H1 (cell line): ENCODE measurements at places on chromosomes 7 and 10.

DNA sequence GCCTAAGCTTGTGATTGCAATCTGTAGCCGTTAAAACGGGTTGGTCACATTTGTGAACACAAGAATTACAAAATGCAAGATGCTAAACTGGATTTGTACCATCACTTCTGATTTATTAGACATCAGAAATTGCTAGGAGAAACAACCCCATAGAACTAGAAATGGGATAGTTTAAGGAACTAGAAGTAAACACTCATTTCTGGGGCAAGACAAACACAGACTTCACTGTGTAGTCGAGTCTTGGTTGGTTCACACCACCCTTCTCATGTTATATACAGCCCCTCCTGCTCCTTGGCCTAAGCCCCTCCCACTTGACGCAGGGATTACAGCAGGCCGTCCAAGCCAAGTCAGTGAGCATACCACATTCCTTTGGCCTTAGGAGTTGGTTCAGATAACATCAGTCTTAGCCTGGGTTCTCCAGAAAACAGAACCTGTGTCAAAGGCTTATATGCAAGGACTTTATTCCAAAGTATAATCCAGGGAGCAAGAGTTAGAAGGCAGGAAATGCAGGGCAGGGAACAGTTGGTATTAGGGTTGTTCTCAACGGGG, 2.0 kb upstream of the NRAP start:
- no peak for DNase-seq

GRCh38 chr10:129921801-129922597, 42.1 kb downstream of the EBF3 start:
- DNase-seq, result no peak

DNA sequence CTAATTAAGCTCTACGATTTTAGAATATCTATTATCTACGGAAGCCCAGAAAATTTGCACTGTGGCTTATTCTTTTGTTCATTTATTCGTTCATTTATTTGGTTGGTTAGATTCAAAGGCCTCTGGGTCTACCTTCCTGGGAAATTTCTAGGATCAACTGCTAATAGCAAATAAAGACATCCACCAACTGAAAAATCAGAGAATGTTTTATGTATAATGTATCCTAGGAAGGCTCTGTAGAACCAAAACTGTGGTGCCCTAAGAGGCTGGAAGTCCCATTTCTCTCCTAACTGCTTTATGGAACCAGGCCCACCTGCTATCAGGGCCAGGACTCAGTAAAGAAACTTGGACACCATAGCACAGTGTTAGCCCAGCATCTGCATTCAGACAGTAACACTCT, 923.4 kb upstream of the AUTS2 start:
- DNase-seq, result no peak

DNA sequence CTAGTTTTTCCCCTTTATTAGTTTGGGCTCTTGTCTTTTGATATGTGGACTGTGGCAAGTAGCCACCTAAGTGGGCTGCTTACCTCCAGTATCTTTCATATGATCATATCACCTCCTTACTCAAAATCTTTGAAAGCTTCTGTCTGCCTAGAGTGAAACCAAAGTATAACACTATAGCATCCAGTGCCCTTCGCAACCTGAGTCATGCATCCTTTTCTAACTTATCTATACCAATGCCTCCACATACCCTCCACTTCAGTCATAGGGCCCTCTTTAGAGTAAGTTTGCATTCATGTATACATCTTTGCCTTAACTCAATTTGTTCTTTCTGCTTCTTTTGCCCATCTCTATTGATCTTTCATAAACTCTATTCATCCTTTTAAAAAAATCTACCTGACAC, 15.7 kb upstream of the MACC1 start:
- no peak for DNase-seq

GRCh38 chr10:132385389-132385667, 11.7 kb upstream of the PWWP2B start:
- no peak for DNase-seq

GRCh38 chr7:30596014-30596641, 1.4 kb downstream of the GARS1 start:
- no peak for DNase-seq

GRCh38 chr7:91435381-91436059, 171.3 kb downstream of the FZD1 start:
- DNase-seq, result no peak

DNA sequence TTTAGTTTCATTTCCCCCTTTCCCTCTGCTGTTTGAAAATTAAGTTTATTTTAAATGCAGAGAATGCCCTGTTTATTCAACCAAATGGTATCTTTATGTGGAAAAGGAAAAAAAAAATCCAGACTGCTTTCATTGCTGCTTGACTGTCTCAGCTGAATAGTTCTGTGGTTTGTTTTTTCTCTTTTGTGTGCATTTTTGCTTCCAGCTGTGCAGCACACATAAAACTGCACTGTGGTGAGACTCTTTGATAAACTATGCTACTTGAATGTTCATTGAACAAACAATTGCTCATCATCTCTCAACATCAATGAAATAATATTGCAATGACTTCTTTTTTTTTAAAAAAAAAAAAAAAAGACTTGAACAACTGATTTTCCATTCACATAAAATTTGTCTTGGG, 78.6 kb upstream of the GLI3 start:
- DNase-seq, result no peak

- no peak for DNase-seq
Measured at GRCh38 chr7:116933465-116933864, 19.8 kb upstream of the ST7 start.

DNA sequence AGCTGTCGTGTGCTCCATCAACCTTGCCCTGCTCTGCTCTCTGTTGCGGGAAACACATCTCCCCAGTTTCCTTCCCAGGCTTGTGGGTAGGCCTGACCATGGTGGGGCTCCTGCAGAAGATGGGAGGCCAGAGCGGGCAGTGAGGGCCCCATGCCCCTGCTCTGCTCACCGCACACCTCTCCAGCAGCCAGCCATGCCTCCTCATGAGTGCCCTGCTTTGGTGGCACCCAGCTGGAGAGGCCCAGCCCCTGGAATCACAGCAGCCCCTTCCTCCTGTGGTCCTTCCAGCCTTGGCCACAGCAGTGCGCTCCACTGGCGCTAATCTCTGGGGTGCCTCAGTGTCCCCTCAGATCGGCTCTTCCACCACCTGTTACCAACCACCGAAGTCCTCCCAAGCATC, 4.2 kb upstream of the OPN4 start:
- no peak for DNase-seq

DNA sequence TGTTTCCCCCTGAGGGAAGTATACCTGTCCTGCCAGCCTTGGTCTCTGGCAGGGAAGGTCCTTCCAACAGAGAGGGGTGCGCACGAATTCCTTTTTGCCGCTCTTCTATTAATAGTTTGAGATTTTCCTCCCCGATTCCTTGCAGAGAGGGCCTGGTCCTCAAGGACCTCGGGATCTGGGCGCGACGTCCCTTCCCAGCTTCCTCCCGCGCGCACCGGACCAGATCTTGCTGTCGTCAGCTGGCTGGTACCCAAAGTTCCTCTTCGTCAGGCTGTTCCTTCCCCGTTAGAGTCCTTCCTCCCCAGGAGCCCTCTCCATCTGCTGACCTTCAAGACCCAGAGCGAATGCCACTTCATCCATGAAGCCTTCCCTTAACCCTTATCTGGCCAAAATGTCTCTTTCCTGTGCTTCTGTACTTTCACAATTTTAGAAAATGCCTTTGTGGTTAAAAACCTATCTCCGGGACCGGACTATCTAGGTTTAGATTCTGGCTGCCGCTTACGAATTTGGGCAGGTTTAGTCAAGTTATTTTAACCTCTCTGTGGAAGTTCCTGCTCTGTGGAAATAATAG, 851 bp upstream of the GOT1 start:
- no peak for DNase-seq

DNA sequence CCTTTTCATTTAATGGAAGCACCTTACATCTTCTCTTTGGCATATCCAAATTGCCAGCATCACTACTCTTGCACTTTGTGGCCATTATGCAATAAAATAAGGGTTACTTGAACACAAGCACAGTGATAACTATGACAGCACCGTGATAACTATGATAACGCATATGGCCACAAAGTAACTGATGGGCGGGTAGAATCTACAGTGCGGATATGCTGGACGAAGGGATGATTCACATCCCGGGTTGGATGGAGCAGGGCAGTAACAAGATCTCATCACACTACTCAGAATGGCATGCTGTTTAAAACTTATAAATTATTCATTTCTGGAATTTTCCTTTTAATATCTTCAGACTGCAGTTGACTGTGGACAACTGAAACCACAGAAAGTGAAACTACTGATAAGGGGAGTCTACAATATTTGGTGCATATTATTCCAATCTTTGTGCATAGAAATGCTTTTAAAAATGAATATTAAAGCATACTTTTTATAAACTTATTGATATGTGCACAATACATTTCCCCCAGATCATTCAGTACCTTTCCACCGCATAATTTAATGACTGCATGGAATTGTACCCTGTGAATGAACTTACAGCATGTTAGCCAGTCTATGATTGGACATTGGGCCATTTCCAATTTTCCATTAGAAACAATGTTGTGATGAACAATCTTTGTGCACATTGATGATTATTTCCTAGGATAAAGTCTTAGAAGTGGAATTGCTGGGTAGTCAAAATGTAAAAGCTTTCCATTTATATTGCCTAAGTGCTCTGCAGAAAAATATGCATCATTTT, 136.4 kb downstream of the WNT2 start:
- DNase-seq, result no peak

GRCh38 chr10:126629925-126630624, 40.4 kb downstream of the C10orf90 start:
- no peak for DNase-seq

DNA sequence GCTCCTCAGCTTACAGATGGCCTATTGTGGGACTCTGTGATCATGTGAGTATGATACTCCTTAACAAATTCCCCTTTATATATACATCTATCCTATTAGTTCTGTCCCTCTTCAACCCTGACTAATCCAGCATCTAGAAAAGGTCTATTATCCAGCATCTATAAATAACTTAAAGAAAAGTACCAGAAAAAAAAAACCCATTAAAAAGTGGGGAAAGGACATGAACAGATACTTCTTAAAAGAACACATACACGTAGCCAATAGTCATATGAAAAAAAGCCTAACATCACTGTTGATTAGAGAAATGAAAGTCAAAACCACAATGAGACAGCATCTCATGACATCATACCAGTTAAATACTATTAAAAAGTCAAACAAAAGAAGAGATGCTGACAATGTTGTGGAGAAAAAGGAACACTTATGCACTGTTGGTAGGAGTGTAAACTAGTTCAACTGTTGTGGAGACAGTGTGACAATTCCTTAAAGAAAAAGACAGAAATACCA, 549.5 kb upstream of the GRM3 start:
- DNase-seq, result no peak

DNA sequence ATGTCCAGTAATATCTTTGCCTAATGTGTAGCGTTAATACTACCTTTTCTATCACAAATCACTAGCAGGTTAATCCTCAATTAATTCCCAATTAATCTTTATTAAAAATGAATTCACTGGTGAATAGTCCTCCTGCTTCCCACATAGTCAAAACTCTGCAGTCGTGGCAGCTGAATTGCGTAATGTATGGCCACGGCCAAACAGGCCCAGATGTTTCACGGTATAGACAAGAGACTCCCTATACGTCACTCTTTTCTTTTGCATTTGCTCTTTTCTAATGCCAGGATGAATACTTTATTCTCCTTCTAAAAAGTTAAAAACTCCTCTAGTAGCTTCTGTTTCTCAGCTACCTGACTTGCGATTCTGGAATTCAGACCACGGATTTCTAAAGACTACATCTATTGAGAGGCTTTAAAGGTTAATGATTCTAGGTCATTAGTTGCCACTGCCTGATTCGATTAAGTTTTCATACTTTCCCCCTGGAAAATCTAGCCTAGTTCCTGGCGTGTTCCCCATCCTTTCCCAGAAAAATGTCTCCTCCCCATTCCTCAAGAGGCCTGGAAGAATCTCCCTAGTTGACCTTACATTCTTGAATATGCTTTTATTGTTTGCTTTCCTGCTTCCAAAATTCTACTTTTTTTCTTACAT, 16.9 kb downstream of the MEOX2 start:
- no peak for DNase-seq

DNA sequence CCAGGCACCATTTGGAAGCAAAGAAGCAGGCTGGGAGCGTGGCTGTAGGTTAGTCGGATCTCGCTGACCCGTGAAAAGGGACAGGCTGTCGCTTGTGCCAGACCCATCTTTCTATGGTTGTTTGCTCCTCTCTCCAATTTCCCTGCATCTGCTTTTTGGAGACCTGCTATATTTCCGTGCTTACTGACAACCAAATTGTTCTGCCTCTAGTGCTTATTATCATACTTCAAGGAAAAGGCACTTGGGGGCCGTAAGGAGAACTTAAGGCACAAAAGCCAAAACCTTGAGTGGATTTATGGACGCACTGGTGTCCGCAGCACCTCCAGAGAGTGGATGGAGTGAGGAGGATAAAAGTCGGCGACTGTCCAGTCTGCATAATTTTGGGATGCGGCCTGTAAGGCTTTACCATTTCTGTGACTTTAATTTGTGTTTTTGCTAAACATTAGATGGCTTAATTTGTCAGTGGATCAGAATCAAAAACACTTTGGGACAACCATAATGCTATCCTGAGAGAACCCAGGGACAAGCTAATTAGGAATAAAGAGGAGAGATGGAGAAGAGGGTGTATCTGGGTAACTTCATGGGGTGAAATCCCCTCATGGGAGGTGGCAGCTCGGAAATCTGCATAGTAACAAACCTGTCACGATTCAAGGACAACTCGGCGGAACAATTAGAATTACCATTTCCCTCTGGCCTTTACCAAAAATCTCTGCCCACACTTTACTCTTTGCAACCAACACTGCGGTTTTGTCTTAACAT, 206.7 kb downstream of the HDAC9 start:
- DNase-seq, result no peak

DNA sequence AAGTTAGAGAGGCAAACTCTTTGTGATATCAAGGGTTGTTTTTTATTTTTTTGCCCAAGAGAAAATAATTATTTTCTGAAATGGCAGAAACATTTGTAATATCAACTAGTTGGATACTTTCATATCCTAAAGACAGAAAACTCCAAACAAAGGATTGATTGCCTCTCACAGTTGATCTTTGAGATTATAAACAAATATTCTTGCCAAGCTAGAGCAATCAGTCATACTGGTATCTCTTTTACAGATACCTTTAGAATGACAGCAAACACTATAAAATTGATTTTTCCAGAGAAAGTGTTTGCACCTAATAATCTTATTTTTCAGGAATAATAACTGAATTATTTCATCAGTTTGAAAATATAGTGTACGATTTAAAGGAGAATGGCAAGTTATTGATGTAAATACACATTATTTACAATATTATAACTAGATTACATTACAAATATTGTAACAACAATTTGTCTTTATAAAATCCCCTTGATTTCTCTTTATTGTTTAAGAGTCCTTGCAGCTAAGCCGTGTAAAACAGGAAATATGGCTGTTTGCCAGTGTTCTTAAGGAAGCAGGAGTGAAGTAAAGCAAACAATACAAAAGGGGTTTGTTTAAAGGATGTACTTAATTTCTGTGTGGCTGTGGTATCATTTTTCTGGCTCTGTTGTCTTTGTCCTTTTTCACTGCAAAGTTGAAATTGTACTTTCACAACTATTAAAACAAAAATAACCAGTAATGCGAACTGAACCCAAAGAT, 58.4 kb downstream of the MAPK8 start:
- DNase-seq, result no peak

DNA sequence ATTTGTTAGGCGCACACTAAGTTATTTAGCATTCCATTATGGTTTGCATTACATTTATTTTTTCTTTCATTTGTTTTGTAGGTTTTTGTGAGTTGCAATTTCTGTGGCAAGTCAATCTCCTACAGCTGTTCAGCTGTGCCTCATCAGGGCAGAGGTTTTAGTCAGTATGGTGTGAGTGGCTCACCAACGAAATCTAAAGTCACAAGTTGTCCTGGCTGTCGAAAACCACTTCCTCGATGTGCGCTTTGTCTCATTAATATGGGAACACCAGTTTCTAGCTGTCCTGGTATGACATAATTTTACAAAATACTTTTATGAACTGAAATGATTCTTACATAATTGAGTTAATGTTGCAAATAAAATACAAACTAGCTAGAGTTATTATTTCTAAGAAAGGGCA, 29.5 kb downstream of the MIOS start:
- no peak for DNase-seq
